GM04504 (cell line): ENCODE measurements at places on chromosomes 11 and 22.

GRCh38 chr11:9687711-9688477 is 24.0 kb downstream of the SWAP70 start:
- DNase-seq, result no peak

DNA sequence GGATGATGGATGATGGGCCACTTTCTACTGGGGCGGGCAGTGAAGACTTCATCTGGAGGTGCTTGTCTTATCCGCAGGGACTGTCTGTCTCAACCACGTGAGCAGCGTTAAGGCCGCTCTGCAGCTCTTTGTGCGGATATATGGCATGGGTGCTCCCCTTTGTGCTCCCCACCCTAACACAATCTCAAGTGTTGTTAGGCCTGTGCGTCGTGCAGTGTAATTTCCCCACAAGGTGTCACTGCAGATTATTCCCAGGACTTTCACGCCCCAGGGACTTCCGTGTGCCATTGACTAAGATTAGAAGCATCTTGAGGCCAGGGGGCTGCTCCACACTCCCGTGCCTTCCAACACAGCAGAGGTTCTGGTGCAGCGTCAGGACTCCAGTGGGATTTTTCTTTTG is 65.3 kb downstream of the TBC1D22A start:
- no peak for DNase-seq

GRCh38 chr11:87203907-87204602 is 166.3 kb downstream of the TMEM135 start:
- DNase-seq, result no peak

DNA sequence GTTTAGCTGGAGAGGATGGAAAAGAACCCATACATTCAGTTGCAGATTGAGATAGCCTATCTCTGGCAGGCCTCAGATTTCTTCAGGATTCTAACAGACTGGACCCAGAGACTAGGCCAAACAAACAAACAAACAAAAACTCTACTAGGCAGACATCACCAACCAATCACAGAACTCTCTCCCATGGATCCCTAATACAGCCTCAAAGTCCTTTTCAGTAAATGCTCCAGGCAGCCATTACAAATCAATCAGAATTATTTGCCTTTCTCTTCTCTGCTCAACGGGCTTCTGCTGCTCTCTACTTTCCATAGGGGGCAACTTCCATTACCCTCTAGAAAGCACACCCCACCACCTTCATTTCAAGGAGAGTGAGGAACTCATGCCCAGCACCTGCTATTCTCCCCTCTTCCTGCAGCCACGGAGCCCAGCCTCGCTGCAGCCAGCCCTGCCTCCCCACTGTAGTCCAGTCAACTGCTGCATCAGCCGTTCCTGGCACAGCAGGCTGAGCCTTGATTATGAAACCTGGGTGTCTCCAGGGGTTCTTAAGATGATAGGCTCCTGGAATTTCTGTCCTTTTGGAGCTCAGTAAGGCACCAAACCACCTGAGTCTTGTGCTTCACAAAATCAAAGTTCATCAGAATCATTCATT is 19.0 kb upstream of the SMIM35 start:
- DNase-seq, result no peak

DNA sequence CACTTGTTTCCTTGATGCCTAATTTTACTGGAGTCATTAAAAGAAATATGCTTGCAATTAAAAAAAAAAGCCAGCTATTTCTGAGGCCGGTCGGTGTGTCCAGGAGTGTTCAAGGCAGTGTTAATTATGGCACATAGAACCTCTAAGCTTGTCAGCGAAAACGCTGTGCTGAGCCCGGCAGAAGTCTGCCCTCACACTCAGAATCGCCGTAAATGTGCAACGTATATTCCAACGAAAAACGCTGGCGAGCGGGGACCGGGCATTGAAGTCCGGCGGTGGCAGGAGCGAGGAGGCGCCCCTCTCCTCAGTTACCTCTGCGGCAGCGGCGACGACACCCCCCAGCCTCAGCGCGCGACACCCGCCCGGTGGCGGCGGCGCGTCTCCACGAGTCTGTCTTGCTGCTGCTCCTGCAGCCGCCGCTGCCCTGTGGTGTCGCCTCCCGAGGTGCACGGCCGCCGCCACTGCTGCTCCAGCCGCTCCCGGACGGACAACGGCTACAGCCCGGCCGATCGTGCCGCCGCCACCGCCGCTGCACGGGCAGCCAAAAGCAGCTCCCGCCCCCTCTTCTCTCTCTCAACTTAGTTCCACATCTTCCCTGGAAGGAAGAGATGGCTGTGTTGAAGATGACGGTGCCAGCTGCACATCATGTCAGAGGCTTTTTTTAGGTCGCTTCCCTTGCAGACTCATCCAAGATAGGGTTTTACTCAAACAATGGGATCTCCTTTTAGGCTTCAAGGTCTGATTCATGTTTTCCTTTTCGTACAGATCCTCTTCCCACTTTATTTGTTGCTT is 56.0 kb downstream of the JAM3 start:
- DNase-seq, result no peak
